ENCODE measurements at places on chromosomes 11 and 22. TPM values are rescaled to one million over a fixed set of nuclear protein-coding genes. Genes with fewer than 3 reads are reported as not detected.

DNA sequence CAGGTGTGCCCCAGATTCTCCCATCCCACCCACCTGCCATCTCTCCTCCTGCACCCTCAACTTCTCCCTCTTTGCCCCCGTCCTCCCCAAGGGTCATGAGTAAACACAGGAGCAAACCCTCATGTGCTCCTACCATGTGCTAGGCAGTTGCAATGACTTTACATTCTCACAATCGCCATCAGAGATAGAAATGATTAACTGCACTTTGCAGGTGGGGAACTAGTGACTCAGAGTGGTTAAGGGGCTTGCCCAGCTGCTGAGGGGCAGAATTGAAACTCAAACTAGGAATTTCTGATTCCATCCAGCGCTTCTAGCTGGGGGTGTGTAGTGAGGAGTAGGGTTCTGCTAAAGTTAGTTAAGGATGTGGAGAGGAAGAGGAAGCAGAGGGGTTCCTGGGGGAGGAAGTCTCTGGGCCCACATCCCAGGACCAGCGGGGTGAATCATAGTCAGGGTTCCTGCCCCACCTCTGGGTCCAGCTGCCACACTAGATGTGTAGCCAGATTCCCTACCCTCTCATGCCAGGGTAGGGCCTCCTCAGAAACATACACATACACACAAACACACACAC, 16.0 kb upstream of the PRG2 start:
- no peak for DNase-seq

TRAF6 gene
- 11.5 TPM for total RNA-seq

DNA sequence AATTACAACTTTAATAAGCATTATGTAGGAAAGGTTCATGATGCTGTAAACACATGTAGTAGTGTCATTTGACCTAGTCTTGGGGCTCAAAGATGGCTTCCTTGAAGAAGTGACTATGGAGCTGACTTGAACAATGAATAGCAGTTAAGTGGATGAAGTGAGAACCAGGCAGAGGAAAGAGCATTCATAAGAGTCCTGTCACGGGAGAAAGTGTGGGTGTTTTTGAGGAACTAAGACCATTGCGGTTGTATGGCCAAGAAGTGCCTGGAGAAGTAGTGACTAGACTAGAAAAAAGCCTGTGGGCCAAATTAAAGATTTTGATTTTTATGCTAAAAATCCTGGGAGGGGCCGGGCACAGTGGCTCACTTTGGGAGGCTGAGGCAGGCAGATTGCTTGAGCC, 7.2 kb upstream of the IL18BP start:
- no peak for DNase-seq

DNA sequence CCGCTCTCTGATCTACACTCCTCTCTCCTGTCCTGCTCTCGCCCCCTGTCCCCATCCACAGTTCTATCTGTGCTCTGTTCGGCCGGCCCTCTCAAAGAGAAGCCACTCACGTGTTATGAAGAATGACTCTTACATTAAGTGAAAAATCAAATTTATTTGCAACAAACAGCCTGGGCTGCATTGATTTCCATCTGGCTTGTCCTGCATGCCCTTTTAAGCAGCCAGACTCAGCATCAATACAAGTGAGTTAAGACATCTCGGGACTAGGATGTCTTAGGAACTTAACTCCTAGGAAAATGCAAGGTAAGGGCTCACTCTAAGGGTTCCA, 373.5 kb downstream of the TENM4 start:
- DNase-seq, result no peak

MB gene
- total RNA-seq, result 10.0 TPM

APOBEC3H gene
- total RNA-seq, result not detected

GRCh38 chr11:8070417-8071115, 10.4 kb upstream of the TUB start:
- DNase-seq, result no peak
